ENCODE measurements at places on chromosomes 16 and 17.

- no peak for DNase-seq
Observed at GRCh38 chr17:60526726-60527125, 684 bp upstream of the APPBP2 start.

- no peak for DNase-seq
Observed at GRCh38 chr16:83629426-83629825, 178.4 kb upstream of the HSBP1 start.

DNA sequence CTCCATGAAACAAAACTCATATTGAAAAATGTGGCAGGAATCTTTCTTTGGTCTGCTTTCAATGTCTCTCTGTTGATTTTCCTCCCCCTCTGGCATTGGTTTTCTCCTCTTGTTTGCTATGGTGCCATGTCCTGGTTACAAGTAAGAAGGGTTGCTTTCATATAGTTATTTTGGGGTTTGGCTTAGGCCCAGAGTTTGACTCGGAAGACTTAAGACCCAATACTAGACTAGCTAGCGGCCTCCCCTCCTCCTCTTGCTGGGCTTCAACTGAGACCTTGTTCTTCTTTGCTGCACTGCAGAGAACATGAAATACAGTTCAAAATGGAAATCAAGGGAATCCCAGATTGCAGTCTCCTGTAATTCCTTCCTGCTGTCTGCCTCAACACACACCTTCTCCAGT is 30.0 kb upstream of the CLEC18A start:
- no peak for DNase-seq

DNA sequence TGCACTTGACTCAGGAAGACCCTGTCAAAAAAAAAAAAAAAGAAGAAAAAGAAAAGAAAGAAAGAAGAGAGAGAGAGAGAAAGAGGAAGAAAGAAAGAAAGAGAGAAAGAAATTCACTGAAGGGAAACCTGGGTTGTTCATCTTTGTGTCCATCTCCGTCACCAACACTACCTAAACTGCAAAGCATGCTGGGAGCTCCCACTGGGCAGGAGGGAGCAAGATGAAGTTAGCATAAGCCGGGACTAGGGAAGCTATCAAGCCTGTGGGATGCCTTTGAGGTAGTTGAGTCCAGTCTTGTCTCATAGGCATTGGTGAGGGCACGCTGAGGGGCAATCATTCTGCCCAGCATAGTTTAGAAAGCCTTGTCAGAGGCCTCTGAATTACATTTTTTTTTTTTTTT is 7.6 kb upstream of the CBFB start:
- no peak for DNase-seq

DNA sequence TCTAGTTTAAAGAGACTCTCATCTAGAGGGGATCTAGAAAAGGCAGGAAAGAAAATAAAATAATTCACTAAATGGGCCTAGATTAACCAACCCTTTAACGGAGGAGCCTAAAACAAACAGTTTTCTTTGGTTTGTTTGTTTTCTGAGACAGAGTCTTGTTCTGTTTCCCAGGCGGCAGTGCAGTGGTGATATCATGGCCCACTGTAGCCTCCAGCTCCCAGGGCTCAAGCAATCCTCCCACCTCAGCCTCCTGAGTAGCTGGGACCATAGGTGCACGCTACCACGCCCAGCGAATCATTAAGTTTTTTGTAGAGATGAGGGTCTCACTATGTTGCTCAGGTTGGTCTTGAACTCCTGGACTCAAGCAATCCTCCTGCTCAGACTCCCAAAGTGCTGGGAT is 122.3 kb upstream of the TOB1 start:
- DNase-seq: no peak

DNA sequence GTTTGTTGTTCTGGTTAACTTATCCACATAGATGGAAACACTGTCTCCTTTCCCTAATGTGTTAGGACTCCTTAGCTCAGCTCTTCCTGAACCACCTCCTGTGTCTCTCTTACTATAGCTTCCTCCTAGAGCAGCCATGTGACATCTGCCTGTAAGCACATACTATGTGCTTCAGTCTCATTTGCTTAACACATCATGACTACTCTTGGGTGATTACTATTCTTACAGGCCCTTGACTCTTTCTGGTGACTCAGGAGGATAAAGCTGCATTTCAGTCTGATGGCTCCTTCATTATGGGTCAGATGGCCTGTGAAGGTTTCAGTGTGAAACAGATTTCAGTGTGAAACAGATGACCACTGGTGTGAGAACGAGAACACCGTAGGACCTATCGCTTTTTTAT is 320 bp upstream of the KRTAP4-2 start:
- DNase-seq: no peak

Measured in NCI-H524 treated with DMSO at 0.1 percent for 48 hours (cell line).